ENCODE measurements at places on chromosomes 2 and 18. TPM values are rescaled to one million over a fixed set of nuclear protein-coding genes. Genes with fewer than 3 reads are reported as not detected.

DNA sequence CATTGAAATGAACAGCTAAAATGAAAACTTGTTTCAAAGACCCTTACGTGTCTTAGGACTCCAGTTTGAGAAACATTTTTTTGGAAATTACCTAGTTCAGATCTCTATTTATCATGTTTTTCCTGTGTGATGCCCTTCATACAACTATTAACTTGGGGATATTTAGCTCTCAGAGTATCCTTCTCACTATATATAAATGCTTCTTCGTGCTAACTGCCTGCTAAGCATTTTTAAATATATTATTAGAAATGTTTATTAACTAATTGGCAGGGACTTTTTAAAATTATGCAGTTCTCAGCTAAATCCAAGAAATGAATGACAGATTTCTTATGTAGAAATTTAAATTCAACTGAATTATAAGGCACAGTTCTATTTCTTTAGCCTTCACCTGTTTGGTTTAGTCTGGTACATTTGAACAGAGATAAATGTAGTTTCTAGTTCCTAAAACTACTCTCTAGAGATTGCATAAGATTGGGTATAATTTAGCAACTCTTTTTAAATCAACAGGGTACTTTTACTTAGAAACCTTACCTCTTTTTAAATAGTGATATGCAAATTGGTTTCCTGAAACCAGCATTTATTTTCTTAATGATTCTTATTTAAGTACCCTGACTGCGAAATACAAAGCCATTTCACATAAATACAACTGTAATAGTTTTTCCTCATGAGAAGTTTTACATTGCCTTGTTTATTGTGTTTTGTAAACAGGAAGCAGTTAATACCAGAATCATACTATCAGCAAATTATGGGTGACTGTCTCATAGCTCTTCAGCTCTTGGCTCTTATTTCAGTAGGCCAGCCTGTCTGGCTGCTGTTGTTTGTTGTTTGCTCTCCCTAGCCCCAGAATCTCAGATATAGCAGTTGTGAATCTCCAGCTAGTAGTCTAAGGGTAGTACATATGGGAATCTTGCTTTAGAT is 140.7 kb downstream of the PTRHD1 start:
- no peak for DNase-seq

- DNase-seq, result no peak
Observed at GRCh38 chr2:190809139-190809764, 71.4 kb upstream of the GLS start.

Gene SERPINB13
- total RNA-seq, result not detected

DNA sequence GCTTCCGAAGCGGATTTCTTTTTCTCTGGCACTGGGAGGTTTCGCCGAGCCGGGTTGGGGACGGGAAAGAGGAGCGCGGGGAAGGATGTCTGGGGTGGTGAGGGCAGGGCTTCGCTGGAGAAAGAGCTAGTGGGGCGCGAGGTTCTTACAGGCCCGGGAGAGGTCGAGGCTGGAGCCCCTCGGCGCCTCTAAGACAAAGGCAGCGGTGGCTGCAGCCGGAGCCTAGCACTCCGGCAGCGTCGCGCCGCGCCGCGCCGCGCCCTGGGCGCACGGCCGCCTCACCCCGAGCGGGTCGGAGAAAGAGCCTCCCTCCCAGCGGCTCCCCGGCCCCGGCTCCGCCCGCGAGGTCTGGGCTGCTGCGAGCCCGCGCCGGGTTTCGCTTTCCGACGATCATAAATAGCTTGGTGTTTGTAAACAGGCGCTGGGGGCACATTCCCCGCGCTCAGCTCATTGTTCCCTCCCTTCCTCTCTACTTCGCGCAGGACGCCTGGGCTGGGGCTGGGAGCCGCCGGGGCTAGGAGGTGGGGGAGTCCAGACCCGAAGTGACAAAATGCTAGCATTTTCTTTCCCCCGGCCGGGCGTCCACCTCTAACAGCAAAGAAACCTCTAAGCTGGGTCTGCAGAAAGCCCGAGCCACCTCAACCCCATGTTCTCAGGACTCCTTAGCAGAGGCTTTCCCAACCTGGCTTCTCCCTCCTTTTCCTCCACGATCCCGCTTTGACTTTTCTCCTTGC is 813 bp upstream of the MEIS1 start:
- peak; percentile 91 for DNase-seq

Gene SPC25
- 1.3 TPM for total RNA-seq

DNA sequence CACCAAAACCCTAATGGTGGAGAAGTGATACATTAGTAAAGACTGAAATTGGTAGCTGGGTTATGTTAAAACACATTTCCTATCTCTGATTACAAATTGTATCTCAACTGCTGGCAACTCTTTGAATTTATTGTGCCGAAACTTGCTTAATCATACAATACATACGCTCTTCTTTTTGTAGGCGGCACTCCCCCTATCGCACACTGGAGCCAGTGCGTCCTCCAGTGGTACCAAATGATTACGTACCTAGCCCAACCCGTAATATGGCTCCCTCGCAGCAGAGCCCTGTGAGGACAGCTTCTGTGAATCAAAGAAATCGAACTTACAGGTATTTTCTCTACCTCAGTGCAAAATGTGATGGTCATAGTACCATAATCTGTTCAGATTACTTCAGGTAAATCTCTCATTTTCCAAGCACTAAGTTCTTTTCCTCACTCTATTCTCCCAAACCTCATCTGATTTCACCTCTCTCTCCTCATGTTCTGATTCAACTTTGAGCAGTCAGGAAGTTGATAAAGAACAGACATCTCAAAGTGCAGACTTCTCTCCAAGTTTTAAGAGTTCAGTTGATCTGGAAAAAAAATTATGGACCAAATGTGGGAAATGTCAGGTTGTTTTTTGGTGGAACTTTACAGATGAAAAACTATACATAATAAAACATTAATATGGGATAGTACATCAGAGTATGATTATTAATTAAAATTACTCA is 66.5 kb downstream of the ABI2 start:
- DNase-seq, result no peak

DNA sequence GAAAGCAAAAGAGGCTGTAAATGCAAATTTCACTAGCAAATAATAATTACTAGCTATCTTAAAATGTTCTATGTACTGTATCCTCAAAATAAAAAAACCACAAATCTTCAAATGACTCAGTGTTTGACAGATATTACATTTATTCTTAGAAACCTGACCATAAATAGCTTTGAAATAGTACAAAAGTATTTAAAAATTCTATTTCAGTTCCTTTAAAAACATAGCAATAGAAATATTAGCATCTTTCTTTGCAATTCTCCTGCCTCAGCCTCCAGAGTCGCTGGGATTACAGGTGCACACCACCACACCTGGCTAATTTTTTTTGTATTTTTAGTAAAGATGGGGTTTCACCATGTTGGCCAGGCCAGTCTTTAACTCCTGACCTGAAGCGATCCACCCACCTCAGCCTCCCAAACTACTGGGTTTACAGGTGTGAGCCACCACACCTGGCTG is 50.6 kb downstream of the MSH6 start:
- no peak for DNase-seq

- DNase-seq, result no peak
Observed at GRCh38 chr2:217902379-217903141, 100.2 kb downstream of the TNS1 start.

DNA sequence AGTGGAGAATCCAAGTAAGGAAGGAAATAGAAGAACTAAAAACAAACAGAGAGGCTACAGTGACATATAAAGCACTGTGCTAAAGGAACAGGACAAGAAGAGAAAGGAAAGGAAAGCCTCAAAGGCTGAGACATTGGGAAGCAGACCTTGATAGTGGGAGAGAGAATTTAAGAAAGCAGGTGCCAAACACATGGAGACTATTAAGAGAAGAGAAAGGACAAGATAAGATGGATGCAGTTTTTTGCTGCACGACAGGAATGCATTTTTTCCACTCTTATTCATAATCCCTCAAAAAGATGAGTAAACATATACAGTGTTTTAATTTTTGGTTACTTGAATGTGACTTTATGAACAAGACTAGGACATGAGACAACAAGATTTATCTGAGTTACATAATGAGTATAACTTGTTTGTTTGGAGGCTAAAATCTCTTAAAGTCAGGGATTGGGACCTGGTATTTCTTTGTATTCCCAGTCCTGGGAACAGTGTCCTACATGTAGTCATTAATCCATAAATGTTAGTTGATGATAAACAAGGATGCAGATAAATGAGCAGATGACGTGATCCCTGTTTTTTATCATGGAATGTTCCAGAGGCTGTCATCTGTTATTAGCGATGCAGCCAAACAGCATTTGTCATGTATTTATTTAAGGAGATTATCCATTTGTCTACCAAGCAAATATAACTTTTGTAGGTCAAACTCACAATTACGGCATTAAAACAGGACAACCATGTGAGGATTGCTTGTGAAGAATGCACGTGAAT is 141.7 kb downstream of the DNER start:
- no peak for DNase-seq

DNA sequence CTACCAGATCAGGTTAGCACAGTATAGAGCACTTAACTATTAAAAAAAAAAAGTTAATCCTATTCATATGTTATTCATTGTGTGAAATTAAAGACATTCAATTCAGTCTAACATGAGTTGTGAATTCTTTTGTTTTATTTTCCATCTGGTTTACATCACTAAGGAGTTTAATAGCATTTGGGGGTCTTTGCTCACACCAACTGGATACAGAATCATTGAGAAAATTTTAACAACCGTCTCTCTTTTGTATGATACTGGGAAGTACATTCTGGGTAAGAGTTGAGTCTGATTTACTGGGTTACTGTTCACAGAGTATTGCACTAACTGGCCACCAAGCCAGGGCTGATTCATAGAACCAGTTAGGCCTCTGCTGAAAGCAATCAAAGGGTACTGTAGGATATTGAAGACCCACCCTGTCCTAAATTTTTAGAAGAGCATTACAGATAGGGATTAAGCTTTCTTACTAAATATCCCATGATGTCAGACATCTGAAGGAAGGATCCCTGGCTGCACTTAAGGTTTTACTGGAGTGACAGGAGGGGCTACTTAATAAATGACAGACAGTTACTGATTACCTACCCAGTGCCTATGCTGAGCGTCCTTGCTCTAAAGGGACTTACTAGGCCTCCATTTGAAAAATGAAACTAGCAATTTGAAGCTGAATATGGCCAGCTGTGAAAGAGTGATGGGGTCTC is 387.9 kb downstream of the SETBP1 start:
- no peak for DNase-seq

Gene MSTN
- 0.39 TPM for total RNA-seq

Gene ZNF396
- total RNA-seq, result 4.0 TPM

DNA sequence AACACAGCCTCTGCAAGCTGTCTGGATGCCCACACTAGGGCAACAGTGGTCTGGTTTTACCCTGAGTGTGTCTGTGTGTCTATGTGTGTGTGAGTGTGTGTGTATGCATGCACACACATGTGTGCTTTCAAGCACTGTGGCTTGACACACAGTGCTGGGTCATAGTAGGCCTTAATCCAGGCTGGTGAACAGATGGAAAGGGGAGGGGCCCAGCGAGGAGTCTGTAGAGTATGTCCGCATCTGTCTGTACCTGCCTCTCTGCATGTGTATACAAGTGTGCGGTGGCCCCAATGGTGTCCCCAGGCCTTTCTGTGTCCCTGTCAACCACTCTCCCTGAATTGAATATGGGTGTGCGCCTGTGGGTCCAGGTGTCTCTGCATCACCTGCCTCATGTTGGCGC is 9.3 kb upstream of the KCNIP3 start:
- no peak for DNase-seq

- DNase-seq, result peak; percentile 40
Observed at GRCh38 chr2:241636182-241637017, 558 bp downstream of the THAP4 start.

DNA sequence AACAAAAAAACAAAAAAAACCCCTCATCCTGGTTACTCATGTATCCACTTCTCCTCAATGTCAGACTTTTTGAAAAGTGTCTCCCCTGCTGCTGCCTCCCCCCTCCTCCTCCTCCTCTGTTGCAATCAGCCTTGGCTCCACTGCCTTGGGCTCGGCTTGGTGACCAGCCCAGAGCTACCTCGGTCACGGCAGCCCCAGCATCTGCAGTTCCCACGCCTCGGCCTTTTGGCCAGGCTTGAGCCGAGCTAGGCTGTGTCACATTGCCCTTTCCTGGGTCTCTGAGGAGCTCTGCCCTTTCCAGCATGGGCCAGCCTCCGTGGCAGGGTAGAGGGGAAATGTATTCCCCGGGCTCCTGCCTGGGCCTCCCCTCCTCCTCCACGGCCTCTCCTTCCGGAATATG is 22.7 kb upstream of the INHBB start:
- no peak for DNase-seq
